Anterior cingulate cortex (tissue), 58 donors: ENCODE measurements at places on chromosomes 4 and X.

GRCh38 chrX:50700921-50701320 is 113.1 kb downstream of the SHROOM4 start:
- DNase-seq = no peak

DNA sequence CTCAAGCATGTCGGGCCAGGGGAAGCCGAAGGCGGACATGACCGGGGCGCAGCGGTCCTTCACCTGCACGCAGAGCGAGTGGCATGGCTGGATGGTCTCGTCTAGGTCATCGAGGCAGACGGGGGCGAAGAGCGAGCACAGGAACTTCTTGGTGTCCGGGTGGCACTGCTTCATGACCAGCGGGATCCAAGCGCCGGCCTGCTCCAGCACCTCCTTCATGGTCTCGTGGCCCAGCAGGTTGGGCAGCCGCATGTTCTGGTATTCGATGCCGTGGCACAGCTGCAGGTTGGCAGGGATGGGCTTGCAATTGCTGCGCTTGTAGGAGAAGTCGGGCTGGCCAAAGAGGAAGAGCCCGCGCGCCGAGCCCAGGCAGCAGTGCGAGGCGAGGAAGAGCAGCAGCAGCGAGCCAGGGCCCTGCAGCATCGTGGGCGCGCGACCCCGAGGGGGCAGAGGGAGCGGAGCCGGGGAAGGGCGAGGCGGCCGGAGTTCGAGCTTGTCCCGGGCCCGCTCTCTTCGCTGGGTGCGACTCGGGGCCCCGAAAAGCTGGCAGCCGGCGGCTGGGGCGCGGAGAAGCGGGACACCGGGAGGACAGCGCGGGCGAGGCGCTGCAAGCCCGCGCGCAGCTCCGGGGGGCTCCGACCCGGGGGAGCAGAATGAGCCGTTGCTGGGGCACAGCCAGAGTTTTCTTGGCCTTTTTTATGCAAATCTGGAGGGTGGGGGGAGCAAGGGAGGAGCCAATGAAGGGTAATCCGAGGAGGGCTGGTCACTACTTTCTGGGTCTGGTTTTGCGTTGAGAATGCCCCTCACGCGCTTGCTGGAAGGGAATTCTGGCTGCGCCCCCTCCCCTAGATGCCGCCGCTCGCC is at the start of gene SFRP2:
Gene SFRP2 (minus strand): TSS at position 671 of the 864 bp plus-strand sequence. CDS start 248 bp downstream, at position 423.
- DNase-seq = no peak

GRCh38 chr4:157270108-157270507 is 49.6 kb downstream of the GRIA2 start:
- no peak for DNase-seq

DNA sequence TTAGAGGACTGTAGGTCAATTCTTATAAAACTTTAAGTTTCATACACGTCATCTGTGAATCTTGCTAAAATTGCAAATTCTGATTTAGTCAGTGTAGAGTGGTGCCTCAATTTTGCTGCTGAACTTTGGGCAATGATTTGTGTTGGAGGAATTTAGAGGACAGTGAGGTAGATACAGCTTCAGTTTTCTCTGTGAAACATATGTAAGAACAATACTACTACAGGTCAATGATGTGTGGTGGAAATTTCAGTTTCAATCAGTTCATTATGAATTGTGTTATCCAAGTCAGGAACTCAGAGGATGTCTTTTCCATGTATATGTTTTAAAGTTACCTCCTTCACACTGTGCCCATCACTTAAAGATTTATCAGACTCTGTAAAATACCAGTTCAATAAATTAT is 1597.8 kb upstream of the PCDH10 start:
- no peak for DNase-seq

DNA sequence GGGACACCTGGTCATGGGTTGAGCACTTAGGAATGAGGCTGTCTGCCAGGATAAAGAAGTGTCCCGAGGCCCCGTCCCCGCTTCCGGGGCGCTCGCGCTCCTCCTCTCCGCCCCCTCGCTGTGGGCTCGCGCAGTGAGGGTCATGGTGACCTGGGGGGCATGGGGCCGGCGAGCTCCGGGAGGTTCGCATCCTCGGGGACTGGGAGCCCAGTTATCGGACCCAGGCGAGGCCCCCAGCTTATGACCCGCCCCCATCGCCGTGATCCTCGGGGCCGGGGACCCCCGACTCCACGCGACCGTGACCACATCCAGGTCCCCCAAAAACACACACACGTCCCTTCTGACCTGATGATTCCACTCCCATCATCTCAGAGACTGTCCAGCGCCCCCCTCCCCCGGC is 35.3 kb upstream of the SRPX start:
- no peak for DNase-seq

DNA sequence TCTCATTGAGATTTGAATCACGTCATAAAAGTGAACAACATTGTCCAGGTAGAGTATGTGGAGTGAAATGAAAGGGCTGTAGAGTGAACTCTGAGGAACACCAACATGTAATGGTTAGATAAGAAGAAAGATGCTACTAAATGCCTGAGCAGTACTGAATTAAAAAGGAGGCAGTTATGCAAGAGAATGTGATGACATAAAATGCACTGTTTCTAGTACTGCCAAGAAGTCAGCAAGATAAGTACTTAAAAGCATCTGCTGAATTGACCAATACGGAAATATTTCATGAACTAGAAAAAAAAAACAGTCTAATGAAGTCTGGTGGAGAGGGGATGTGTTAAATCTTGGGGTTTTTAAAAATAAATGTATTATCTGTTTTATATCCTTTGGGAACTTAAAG is 583.8 kb upstream of the GALNT7 start:
- no peak for DNase-seq

DNA sequence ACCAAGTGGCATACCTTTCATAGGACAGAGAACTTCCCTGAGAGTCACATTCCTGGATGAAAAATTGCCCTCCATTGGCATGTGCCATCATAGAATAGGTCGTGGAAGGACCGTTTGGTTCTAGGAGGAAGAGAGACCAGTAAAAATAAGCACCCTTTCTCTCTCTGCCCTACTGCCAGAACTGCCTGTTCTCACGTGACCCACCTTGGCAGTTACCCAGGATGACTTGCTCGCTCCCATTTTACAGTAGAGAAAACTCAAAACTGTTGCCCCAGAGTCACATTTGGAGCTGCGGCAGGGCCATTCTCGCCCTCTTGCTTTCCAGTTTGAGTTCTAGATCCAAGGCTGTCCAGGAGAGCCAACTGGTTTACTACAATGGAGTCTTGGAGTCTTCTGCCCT is 1.1 kb upstream of the NLGN3 start:
- DNase-seq = peak; percentile 4

GRCh38 chr4:95548738-95549245 is at the start of gene UNC5C:
Gene UNC5C, minus strand, starts transcription at chr4:95548973.
- DNase-seq = peak; percentile 81
